ENCODE measurements at places on chromosomes 13 and 19.

DNA sequence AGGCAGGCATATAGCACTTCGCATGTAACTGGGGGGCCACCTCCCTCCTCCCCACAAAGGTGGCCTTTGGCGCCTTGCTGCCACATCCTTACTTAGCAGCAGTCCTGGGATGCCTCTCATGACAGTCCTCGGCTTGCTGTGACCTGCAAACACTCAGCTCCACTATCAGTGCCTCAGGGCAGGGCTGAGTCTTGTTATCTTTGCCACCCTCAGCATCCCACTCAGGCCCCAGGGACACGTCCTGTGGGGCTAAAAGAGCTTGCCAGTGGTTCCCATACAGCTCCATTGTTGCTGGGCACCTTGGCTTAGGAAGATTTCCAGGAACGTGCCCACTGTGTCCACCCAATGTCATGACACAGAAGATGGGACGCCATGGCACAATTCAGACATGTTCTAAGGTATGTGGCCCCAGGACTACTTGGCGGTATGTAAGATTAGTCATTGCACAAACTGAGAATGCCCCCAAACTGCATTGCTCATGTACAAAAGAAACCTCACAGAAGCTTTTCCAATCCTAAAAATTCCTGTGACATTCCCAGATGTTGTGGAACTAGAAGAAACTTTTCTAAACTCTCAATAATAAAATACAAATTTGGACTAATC, 16.3 kb downstream of the DOCK9 start:
- DNase-seq, result no peak

DNA sequence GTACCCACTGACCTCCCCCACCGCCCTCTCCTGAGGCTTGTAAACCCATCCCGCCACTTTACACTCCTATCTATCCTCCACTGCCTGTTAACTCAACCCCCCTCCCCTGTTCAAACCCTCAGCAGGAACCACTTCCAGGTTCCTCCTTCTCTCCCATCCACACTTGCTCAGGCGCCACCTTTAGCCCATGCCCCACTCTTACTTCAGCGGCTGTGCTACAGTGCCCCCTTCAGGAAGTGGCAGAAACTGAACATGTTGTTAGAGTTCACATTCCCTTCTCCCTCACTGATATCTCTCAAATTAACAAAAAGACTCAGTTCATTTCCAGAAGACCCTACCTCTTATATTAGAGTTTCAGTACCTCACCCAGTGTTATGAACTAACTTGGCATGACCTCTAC, 49.4 kb downstream of the ZNF91 start:
- no peak for DNase-seq

GRCh38 chr13:97761796-97762540, 191.5 kb upstream of the IPO5 start:
- DNase-seq, result no peak

GRCh38 chr13:53167561-53167960, 138.9 kb downstream of the OLFM4 start:
- no peak for DNase-seq

- no peak for DNase-seq
These were observed 21.0 kb downstream of the VASP start for GRCh38 chr19:45528149-45528743.
